ENCODE measurements at places on chromosomes 7 and 10.

DNA sequence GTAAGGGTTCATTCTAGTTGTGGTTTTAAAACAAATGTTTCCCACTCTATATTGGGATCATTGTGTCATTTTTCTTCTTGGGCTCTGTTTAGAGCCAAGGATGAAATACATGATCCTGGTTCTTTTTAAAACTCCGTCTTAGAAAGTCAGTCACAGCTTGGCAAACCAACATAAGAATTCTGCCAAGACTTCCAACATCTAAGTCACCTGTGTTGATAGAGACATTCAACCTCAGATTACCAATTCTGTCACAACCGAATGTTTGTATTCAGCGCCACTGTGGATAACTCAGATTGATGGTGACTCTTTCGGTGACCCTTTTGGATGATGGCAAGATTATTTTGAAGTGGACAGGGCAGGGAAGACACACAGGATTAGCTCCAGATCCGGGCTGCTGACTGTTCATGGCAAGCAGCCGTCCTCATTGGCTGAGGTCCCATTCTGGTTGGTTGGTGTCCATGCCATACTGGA is 255.4 kb downstream of the ARHGAP21 start:
- no peak for DNase-seq

GRCh38 chr7:31783221-31783620 is 96.2 kb downstream of the PPP1R17 start:
- no peak for DNase-seq

GRCh38 chr10:11959966-11960365 is 82.6 kb downstream of the UPF2 start:
- DNase-seq: no peak

- peak; percentile 84 for DNase-seq
These were observed 90.2 kb downstream of the DLG5 start for GRCh38 chr10:77836299-77836820.

- DNase-seq: no peak
These were observed 154.3 kb downstream of the ARHGAP21 start for GRCh38 chr10:24569330-24569796.

GRCh38 chr7:50409856-50410745 is 40.0 kb downstream of the FIGNL1 start:
- DNase-seq: no peak

DNA sequence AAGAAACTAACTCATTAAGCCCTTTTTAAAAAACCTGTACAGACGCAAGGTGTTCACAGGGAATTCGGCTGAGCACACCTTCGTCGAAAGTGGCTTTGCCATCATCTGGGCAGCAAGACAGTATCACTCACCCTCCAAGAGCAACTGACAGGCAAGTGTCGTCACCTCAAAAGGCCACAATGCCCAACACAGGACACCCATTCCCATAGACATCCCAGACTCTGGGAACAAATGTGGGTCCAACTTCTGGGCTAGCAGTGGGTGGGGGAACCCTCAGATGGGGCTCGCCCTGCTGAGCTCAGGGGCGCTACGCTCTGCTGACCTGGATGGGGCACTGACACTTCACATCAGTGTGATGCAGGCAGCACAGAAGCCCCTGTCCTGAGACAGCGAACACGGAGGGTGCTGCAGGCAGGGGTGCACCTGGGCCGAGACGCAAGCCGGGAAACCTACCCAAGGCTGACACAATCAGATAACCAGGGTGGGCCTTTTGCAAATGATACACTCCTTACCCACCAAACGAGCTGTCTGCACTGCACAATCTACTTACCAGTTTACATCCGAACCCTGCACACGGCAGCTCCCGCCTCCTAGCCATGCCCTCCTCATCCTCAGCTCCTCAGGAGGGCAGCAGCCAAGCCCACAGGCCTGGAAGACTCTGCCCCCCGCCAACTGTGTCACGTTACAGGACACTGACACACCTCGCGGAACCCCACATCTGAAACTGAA is 1.7 kb downstream of the DIP2C start:
- DNase-seq: no peak
